ENCODE measurements at places on chromosomes 5 and 9.

- DNase-seq = no peak
Observed at GRCh38 chr5:89133129-89133528, 250.1 kb upstream of the MEF2C start.

GRCh38 chr5:69042500-69042899 lies 51.3 kb upstream of the SLC30A5 start:
- no peak for DNase-seq

DNA sequence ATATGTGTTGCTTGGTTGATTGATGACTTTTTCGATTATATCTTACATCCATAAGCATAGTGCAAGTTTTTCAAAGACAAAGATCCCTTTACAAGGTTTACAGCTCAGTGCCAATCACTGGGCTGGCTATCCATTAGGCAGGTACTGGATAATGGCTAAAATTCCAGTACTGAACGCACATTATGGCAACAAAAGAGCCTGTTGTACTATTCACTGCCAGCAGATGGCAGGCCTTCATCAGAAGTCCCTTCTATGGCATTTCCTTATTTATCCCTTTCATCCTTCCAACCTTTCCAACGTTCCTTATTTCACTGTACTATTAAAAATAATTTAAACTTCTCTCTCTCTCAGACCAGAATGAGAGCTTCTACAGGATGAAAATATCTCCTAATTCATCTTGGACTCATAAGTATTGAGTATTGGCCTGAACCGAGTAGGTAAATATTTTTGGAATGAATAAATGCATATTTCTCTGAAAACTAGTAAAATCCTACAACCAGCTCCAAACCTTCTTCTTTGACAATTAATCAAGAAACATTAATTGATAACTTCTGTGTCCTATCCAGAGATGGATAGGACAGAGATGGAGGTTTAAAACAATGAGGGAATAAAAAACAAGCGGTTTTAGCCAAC lies 6.7 kb upstream of the WNT8A start:
- peak; percentile 41 for DNase-seq

DNA sequence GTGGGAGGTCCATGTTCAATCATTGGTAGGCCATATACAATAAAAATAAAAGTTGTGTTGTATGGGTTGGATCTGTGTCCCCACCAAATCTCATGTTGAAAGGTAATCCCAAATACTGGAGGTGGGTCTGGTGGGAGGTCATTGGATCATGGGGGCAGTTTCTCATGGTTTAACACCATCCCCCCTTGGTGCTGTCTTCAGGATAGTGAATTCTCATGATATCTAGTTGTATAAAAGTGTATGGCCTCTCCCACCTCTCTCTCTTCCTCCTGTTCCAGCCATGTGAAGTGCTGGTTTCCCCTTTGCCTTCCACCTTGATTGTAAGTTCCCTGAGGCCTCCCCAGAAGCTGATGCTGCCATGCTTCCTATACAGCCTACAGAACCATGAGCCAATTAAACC lies 15.1 kb downstream of the SPATA9 start:
- no peak for DNase-seq

DNA sequence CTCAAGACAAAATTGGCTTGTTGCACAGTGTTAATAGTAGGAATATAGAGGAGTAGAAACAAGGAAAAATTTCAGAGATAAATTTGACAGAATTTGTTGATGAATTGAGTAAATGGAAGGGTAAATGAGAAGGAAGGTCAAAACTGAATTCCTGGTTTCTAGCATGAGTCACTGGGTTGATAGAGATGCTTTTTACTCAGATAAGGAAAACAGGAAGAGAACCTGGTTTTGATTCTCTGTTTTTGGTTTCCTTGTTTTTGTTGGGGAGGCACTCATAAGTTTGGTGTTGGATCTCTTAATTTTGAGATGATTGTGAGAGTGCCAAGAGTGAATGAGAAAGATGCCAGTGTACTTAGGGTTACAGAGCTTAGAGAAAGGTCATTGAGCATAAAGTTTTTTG lies 7.1 kb downstream of the LRRC70 start:
- DNase-seq = no peak

DNA sequence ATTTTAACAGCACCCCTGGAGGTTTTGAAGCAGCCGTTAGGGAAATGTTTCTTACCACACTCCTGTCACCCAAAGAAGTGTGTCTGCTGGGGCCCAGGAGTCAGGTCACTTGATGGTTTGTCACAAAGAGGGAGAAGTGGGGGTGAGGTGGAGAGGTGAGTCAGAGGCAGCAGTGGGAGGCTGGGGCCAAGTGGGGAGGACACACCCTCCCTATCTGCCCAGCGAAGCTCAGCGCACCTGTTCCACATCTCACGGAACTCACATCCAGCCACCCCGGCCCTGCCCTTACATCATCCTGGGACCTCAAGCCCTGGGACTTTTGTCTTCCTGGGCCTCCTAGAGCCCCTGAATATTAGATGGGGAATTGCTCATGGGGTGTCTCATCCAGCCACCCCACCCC lies 171.1 kb upstream of the SMIM23 start:
- DNase-seq = no peak
